Lower leg skin (tissue), 4 donors: ENCODE measurements at places on chromosomes 3 and 15. TPM values are rescaled to one million over a fixed set of nuclear protein-coding genes. Genes with fewer than 3 reads are reported as not detected.
A peak's percentile ranks its signal among the peaks of the same experiment; 100 is the strongest.

GRCh38 chr3:188326968-188327367, 173.0 kb downstream of the LPP start:
- no peak for DNase-seq

DNA sequence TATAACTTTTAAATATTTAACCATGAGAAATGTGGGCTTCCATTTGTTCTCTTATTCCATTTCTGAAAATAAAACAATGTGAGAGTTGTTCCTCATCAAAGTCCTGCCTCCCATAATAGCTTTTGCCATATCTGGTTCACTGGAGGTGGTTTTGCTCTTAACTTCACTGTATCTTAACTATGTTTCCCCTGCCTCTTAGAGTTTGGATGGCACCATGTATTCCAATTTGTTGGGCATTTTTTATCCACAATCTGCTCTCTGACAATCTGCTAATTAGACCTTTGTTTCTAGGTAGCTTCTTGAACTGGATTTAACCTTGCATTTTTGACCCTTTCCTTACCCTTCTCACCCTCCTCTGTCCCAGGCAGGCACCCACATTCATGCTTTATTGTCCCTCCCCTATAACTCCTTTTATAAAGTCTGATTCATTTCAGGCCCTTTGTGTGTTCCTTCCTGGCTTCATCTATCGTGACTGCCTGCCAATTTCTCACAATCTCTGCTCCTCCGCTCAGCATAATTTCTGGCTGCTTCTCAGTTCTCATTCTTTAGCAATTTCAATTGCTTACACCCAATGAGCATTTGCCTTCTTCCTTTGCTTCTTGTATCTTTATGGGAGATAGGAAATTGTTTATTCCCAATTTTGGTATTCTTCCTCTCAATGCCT, 144.2 kb upstream of the ARHGEF26 start:
- DNase-seq, result no peak

DNA sequence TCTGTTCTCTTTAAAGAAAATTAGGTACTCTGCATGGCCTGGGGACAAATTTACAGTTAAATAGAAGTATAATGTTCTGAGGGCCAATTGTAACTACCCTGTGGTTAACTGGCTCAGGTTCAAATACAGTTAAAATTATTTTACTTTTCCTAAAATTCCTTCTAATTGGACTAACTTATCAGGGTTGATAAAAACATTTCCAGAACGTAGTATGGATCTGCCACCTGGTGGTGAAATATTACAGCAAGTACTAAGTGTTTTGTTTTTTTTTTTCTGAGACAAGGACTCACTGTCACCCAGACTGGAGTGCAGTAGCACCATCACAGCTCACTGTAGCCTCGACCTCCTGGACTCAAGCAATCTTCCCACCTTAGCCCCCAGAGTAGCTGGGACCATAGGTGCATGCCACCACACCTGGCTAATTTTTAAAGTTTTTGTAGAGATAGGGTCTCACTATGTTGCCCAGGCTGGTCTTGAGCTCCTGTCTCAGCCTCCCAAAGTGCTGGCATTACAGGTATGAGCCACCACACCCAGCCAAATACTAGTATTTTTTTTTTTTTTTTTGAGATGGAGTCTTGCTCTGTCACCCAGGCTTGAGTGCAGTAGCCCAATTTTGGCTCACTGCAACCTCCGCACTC, 29.2 kb downstream of the NEO1 start:
- DNase-seq, result no peak

DNA sequence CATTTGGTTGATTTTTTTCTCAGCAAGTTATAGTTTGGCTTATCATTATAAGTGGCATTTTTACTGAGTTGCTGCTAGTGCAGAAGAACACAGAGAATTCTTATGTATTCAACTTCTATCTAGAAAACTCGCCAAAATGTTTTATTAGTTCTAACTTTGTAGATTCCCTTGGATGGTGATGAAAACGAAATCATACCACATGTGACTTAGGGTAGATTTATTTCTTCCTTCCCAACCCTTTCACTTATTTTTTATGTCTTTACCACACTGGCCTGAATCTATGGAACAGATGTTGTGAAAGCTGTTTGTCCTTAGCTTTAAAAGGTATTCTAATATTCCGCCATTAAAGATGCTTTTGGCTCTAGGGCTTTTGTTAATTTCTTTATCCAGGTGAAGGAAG, 503.3 kb upstream of the CFAP20DC start:
- no peak for DNase-seq

GRCh38 chr3:134388292-134388691, 14.0 kb upstream of the AMOTL2 start:
- DNase-seq, result no peak

DNA sequence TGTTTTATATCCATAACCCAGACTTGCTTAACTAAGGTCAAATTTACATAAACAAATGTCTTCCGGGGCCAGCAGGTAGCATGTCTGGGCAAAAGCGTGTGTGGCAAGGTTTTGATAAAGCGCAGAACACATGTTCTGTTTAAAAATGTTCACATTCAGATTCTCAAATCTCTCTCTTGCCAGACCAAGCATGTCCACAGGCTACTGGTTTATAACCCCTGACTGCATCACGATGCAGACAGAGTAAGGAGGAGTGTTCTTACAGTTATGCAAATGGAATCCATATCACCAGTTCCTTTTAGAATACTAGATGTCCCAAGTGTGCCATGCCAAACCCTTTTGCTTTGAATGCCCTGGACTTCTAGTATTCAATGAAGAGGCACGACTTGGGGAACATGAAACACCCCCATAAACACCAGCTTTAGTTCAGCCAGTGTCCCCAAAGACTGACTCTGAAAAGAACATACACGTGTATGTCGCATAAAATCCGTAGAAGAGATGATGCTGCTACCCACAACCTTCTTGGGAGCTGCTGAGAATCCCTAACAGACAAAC, 412.0 kb downstream of the CNTN4 start:
- no peak for DNase-seq

GRCh38 chr3:28860307-28860706, 420.6 kb upstream of the RBMS3 start:
- DNase-seq, result peak; percentile 87

- DNase-seq, result no peak
These were observed 581.4 kb upstream of the LMCD1 start for GRCh38 chr3:7920211-7920610.

DNA sequence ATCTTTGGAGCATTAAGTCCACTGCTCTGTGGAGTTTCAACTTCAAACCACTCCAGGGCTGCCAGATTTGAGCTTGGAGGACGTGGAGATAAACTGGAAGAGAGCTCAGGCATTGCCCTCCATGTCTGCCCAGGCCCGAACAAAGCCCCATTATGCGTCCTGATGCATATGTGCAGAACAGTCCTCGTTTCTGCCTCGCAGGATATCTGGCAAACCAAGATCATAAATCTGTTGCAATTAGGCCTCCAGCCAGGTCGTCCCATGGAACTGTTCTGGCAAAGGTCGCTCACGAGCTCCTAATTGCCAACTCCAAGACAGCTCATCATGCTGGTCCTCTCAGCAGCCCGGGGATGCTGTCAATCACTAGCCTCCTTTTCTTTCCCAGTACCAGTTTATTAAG, 91.2 kb downstream of the SEMA5B start:
- DNase-seq, result no peak

Gene ZMAT3
- total RNA-seq, result 9.9 TPM

Gene GOLGA6L6
- total RNA-seq, result not detected

Gene TMEM202
- not detected for total RNA-seq

Gene ZNF660
- total RNA-seq, result 0.13 TPM

Gene ISLR
- 23.8 TPM for total RNA-seq

Gene ARNT2
- total RNA-seq, result 1.7 TPM

Gene KCNAB1
- 1.6 TPM for total RNA-seq

Gene CELSR3
- 0.59 TPM for total RNA-seq
